Cortex of kidney (tissue), 1 donor: ENCODE measurements at places on chromosomes 12 and 14.

DNA sequence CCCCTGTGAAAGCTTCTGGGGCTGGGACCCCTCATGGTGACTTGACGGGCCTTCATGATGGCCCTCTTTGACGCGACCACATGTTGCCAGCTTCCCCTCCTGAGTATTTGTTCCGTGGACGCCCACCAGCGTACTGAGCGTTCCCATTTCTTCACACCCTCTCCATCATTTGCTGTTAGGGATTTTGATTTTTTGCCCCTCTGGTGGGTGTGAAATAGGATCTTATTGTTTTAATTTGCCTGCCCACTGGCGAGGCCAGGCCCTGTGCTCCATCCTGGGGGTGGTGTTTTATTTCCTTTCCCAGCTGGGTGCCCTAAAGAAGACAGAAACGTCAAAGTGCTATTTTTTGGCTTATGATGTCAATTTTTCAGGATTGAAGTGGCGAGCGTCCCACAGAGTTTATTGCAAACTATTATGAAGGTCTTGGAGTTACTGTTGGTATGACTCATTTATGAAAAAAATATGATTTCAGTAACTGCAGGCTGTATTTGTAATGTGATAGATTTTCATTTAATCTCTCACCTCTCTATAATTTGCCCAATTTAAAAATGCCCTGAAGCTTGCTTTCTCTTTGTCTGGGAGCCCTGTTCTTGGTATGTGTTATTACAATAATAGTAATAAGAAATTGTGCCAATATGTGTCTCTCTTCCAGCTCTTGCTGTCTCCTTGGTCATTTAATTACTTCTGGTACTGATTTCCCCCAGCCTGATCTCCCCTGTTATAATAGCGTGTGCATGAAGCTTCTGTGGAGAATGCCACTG is 99.6 kb downstream of the SLC25A47 start:
- DNase-seq: no peak

- DNase-seq: no peak
Measured at GRCh38 chr12:58844161-58844560, 76.1 kb downstream of the LRIG3 start.

DNA sequence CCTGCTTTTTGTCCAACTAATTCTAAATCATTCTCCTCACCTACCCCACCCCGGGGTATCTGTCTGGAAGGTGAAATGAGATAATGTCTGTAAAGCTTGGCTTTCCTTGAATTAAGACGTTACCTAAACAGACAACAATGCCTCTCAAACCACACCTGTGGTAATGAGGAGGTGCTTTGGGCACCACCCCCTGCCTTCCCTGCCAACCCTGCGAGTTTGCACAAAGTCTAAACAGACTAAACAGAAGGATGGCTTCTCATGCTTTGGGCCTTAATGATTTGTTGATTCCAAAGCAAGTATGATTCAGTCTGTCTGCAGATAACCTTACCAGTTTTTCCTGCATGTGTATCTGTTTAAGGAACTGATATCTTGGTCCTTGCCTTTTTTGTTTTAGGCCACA is 82.4 kb downstream of the ZFC3H1 start:
- DNase-seq: no peak

DNA sequence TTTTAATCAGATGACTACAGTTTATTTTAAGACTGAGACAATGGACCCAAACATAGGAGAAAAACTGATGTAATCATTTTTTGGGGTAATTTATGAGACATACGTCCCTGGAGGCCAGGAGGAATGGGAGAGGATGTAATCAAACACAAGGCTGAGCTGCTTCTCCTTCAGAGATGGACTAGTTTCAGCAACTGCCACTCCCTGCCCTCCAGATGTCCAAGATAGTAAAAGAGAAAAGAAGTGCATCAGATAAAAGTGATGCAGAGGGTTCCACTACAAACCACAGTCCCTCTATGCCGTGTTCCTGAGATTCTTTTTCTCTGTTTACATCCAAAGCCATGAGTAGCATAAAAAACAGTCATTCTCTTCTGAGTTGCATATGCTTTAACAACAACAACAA is 101.1 kb downstream of the DACT1 start:
- no peak for DNase-seq

DNA sequence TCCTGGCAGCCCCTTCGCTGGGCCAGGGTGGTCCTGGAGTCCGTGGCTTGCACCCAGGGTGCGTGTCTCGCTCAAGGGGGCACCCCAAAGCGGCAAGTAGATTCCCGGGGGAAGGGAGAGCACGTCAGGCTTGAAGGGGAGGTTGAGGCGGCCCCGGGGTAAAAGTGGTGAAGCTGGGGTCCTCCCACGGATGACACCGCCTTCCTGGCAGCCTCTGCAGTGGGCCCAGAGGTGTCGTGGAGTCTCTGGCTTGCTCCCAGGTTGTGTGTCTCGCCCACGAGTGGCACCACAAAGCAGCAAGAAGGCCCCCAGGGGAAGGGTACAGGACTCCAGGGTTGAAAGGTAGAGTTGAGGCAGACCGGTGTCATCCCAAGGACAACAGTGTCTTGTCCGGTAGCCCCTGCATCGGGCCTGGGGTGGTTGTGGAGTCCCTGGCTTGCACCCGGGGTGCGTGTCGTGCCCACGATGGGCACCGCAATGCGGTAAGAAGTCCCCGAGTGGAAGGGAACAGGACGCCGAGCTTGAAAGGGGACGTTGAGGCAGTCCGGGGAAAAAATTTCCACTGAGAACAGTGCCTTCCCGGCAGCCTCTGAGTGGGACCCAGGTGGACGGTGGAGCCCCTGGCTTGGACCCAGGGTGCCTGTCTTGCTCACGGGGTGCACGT is 158.0 kb upstream of the ALG10B start:
- DNase-seq: no peak
